ENCODE measurements at places on chromosomes 1 and 21.

DNA sequence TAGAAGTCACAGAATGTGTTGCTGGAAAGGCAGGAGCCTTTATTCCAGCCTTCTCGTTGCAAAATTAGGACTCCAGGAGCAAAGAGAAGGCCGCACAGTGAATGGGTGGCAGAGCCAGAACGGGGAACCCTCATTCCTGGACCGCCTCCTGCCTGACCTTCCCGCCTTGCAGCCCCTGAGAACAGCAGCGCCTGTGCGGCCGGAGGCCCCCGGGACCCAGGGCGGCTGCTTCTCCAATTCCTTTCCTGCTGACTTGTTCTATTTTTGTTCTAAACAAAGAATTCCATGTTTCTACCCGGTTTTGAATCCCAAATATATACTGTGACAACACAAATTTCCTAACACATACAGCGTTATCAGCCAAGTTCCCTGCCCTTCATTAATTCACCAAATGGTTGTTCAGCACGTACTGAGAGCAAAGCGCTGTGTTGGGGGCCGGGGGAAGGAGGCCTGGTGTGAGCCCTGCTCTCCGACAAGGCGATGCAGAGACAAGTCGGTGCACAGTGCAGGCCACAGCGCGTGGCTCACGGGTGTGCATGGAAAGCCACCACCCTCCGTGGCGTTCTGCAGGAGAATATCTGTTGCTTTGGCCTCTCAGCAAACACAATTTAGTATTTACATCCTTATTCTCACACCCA is 31.9 kb upstream of the COL6A2 start:
- DNase-seq: no peak

DNA sequence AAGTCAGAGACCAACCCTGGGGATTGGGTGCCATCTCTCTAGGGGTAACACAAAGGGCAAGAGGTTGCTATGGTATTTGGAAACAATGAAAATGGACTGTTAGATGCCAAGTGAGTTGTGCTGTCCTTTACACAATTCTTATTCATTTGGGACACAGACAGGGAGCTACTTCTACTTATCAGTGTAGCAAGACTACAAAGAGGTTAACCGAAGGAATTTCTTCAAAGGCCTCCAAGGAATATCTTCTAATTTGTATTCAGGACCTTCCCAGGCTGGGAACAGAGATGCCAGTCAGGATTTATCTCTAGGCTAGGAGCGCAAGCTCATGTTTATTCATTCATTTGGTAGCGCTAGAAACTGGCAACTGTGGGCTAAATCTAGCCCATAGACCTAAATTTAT is 2.6 kb downstream of the NAXE start:
- no peak for DNase-seq

- no peak for DNase-seq
These were observed 158.9 kb upstream of the PROX1 start for GRCh38 chr1:213828867-213829266.

DNA sequence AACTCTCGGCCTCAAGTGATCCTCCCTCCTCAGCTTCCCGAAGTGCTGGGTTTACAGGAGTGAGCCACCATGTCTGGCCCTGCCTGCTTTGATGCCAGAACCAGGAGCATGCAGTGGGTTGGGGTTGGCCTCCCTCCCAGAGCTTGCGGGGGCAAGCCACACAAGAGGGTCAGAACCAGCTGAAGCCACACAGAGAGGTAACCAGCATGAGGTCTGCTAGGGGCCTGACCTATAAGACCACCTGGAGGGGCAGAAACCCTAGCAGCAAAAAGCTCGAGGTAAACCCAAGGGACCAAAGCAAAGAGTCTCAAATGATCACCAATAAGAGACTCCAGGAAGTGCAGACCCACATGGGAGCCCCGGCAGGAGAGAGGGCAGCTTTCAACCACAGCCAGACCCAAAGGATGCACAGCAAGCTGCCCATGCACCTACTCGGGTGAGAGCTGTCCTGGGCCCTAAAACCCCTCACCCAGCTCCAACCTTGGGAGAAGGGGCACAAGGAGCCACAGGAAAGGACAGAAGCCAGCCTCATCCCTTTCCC is 81.2 kb downstream of the TOMM20 start:
- no peak for DNase-seq

- DNase-seq: no peak
These were observed 60.0 kb upstream of the KCTD3 start for GRCh38 chr1:215507119-215507518.

GRCh38 chr1:185787238-185787637 is 53.0 kb downstream of the HMCN1 start:
- DNase-seq: no peak

DNA sequence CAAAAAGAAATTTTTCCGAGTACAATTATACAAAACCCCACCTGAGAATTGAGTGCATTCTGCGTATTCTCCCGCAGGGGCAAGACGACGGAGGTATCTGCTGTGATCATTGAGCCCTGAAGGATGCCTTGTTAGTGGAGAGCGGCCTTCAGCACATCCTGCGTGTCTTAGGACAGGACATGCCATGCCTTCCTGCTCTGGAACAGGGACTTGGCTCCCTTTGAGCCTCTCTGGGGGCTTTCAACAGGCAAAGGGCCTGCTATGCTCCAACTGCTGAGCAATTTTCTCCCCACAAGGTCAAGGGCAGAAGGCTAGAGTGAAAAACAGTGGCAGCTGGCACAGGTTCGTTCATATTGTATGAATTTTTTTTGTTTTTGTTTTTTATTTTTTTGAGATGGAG is 52.4 kb downstream of the TOR1AIP2 start:
- no peak for DNase-seq

- no peak for DNase-seq
These were observed 231.7 kb upstream of the AJAP1 start for GRCh38 chr1:4422504-4423289.

- DNase-seq: no peak
These were observed 279.0 kb downstream of the RRAGC start for GRCh38 chr1:38580594-38580993.

DNA sequence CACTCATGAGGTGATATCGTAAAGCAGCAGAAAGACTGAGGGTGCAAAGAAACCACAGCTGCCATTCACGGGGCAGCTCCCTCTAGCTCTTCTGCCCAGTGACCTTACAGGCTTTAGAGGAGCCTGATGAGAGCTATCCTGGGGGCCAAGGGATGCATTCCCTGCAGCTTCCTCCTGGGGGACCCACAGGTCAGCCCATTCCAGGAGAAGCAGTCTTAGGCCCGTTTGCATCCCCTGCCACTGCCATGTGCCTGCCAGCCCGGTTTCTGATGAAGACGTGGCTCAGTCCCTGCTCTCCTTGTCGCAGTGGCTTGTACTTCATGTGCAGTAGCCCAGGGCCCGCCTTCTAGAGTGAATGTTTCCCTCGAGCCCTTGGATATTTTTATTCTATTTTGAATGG is 22.8 kb downstream of the ATP5PO start:
- DNase-seq: no peak

DNA sequence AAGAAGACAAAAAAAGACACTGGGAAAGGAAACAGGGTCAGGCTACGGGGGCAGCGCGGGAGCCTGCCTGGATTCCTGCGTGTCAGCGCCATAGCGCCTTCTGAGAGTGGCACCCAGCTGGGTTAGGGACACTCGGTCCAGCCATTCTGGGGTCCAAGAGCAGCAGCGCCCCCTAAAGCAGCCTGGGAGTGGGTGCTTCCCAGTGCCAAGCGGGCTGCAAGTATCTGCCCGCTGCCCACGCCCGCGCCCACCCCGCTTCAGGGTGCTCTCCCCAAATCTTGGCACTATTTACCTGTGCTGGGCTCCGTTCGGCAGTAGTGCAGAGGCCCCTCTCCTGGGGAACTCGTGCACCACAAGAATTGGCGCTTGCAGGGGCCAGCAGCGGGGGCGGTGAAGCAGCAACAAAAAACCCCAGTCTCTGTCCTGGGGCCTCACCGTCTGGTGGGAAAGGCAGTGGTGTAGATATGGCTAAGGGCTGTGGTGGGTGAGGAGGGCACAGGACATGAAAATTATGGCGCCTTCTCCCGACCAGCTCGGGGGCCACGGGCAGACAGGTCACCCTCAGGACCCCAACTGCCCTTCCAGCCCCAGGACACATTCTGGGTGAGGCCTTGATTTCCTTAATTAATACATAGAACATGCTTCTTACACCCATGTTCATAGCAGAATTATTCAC is 24.1 kb upstream of the LBR start:
- DNase-seq: no peak

DNA sequence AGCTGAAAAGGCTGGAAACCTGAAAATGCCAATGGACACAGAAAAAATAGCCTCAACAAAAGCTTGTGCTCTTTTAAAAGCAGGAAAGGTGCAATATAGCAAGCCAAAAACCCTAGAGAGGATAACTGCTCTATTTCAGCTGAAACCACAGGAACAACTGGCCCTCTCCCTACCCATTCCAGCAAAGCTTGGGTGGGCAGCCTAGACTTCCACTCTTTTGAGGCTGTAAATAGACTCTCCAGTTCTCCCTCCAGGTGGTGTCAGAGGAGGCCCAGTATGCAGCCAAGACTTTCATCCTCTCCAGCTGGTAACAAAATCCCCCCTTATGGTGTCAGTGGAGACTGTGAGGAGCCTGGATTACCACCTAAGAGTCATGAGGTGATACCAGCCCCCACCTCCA is 206.9 kb upstream of the PLD5 start:
- DNase-seq: no peak

DNA sequence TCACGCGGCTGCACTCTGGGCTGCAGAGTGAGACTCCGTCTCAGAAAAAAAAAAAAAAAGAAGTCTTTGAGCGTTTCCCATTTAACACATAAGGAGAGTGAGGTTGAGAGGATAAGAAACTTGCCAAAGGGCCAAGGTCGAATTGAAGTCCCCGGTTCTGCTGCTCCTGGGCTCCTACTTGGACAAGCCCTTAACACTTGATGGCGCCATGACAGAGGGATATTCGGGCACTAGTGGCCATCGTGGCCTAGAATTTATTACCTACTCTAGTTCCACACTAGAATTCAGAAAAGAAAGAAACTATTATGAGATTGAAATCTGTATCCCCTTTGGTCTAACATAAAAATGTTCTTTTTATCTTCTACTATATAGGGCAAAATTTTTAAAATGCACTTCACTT is 65.7 kb upstream of the NEK2 start:
- DNase-seq: no peak

- no peak for DNase-seq
These were observed 14.6 kb downstream of the RAB7B start for GRCh38 chr1:205988585-205988995.

GRCh38 chr1:195898373-195898772 is 709.9 kb downstream of the KCNT2 start:
- no peak for DNase-seq
